Natural killer cell (primary cell): ENCODE measurements at places on chromosomes 7 and 10.

DNA sequence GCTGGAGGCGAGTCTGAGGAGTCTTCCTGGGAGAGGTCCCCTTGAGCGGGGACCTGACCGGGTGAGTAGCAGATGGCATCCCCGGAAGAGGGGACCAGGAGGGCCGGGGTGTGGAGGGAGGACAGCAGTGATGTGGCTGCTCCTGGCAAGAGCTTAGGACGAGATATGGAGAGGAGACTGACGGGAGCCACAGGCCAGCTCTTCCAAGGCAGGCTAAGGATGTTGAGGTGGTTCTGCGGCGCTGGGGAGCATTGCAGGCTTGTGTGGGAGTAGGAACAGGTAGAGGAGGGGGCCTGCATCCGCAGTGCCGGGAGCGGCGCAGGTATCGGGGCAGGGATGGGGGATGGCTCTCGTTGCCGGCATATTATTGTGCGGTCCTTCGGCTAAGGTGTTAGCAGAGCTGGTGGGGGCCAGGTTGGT, 76.7 kb upstream of the ANLN start:
- DNase-seq: no peak

GRCh38 chr7:31073326-31074119, 21.4 kb downstream of the ADCYAP1R1 start:
- no peak for DNase-seq

- DNase-seq: no peak
Observed at GRCh38 chr10:70607936-70608335, 5.4 kb upstream of the PRF1 start.

DNA sequence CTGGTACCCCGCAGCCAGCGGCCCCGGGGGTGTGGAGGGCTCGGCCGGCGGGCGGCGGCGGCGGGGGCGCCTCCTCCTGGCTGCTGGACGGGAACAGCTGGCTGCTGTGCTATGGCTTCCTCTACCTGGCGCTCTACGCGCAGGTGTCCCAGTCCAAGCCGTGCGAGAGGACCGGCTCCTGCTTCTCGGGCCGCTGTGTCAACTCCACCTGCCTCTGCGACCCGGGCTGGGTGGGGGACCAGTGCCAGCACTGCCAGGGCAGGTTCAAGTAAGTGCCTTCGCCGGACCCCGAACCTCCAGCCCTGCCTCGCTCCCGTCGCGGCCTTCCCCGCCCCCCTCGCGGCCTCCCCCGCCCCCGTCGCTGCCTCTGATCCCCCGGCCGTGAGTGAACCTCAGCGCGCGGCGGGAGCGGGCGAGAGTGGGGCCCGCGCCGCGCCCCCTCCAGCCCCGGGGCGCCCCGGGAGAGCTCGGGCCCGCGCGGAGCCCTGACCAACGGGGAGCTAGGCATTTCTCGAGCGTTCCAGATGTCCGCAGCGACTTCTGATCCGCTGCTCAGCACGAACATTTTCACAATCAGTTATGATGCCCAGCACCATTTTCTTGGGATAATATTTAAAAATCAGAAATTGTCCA, 727 bp downstream of the ATRNL1 start:
- DNase-seq: no peak

DNA sequence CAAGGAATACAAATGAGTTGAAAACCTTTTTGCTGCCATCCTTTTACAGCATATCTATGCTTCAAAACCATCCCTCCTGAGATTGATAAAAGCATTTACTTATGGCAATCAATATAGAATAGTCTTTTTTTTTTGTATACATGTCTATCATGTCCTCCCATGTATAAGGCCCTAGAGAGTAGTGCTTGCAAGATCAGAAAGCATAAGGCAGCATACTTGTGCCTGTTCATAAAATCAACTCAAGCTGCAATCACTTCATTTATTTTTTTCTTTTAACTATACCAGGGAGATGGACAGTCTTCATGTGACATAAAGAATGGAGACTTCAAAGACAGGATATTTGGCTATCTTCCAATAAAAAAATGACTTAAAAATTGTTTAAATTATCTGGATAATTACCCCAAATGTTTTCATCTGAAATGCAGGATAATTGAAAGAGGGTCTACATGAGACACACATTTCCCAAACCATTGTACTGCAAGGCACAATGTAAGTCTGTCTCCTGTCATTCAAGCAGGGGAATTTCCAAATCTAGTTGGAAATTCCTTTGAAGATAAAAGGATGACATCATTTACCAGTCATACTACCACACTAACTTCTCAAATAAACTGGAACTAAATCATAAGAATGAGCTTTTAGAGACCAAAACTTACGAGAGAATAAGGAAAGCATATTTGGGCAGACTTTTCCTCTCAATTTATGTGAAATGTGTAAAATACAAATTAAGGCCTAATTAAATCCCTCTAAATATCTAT, 22.5 kb downstream of the LRRN3 start:
- peak; percentile 43 for DNase-seq
